ENCODE measurements at places on chromosomes 5 and 9.

- no peak for DNase-seq
These were observed 135.0 kb downstream of the SNCAIP start for GRCh38 chr5:122447072-122447471.

DNA sequence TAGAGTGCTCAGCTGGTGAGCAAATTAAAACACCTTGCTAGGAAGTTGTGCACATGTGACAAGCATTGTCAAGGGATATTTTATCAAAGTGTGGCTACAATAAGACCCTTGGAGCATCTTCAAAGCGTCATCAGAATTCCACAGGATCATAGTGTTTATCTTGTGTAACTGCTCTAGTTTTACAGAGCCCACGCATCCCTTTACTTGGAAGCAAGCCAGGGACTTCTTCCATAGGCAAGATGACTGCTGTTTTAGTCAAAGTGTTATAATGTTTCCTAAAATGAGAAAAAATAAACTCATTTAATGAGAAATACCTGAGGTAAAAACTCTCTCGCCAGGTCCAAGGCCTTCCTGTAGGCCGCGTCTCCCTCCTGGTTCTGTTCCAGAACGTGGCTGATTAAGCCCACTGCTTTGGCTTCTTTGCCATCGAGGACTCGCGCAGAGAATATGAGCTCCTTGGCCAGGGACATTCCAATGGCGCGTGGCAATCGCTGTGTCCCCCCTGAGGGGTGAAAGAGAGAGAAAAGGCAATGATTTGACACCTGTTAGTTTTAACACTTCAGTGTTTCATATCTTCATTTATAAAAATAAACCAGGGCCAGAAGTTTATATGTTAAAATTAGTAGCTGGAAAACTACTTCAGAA is 141.1 kb downstream of the AUH start:
- no peak for DNase-seq

DNA sequence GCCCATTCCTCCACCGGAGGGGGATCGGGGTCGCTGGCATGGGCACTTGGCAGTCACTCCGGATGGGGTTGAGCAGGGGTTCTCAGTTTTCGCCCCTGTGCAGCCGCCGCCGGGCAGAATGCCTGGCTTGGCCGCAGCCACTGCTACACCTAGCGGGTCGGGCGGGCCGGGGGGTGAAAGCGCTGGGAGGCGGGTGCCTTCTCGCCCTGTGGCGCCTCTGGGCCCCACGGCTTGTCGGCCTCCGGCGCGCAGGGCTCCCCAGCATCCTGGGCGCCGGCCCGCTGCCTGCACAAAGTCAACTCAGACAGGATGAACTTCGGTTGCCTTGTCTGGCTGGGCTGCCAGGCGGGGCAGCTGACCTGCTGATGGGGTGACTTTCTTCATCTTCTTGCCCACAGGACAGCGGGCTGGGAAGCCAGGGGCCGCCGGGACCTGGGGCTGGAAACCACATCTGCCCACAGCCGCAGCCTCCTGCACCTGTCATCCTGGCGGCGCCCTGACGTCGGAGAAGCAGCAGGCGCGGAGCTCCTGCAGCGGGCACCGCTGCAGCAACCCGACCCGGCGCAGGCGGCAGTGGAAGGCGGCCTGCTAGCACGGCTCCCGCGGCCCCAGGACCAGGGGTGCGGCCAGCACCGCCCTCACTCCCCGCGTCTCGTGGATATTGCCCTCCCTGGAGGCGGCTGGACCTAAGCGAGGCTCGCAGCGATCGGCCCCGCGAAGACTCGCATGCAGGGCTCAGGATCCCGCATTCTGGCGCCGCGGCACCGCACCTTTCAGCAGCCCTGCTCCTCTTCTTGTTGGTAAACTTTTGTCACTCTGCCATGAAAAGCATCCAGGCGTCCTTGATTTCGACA is 1.3 kb upstream of the ANKRD18A start:
- DNase-seq, result no peak

DNA sequence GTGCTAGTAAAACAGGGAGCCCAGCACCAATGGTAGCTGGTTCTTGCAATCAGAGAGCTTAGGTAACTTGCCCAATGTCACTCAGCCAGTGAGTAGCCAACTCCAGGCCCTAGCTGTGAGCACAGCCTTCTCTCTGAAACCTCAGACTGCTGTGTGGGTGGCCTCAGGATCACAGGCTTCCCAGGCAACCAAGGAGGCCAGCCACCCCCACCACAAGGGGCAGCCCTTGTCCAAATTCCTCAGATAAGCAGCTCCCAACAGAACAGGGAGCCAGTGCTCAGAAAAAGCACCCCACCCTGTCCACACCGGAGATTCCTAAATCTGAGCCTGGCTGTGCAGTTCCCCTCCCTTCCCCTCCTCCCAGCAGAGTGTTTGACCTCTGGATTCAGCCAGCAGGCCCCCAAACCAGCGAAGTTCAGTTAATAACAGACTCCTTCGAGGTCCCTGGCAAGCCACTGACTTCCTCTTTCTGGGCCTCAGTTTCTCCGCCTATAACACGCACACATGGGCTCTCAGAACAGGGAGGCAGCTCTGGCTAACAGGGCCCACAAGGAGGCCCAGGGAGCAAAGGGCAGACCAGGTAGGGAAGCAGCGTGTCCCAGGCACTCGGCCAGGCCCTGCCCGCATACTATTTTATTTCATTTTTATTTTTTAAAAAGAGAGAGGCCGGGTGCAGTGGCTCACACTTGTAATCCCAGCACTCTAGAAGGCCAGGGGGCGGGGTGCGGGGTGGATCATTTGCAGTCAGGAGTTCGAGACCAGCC is 2.7 kb downstream of the EEIG1 start:
- DNase-seq, result peak; percentile 53

GRCh38 chr5:150497274-150497988 is 10.5 kb upstream of the NDST1 start:
- no peak for DNase-seq

- DNase-seq, result no peak
These were observed 215.6 kb downstream of the EFNA5 start for GRCh38 chr5:107455111-107455544.

- DNase-seq, result no peak
These were observed 2171.9 kb upstream of the WWC1 start for GRCh38 chr5:166119506-166119905.

- DNase-seq, result no peak
These were observed 1850.9 kb upstream of the NUDT12 start for GRCh38 chr5:105413406-105413990.

DNA sequence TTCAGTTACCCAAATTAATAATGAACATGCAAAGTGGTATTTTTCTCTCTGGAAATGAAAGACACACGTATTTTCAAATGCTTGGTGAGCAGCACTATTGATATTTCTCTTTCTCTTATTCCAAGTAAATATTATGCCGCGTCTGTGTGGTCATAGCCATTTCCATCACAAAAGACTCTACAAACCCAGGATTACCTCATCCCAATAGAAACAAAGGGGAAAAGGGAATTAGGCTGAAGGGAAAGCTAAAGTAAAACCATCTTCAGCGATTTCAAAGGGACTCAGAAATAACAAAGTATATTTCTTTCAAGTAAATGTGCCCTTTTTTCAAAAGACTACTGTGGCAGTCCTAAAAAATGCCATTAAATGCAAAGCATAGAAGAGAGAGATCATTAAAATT is 62.0 kb upstream of the FST start:
- DNase-seq, result no peak

DNA sequence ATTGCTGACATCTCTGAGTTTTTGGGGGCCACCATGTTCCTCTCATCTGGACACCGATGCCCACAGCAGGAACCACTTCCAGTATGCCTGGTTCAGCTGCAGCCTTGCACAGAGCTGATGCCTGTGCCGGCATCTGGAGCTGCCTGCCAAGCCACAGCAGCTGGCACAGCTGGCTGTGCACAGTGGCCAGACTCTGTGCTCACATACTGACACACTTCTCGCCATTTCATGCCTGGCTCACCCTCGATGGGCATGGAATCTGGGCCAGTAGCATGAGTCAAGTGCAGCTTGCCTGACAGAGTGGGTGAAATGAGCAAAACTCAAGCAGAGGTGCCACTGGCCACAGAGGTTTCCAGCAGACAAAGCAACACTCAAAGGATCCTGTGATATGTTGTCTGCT is 863.4 kb downstream of the DNAH5 start:
- DNase-seq, result no peak

- DNase-seq, result no peak
These were observed 119.8 kb upstream of the CDH9 start for GRCh38 chr5:27158171-27158570.

GRCh38 chr5:171342362-171343111 is 33.5 kb downstream of the TLX3 start:
- peak; percentile 69 for DNase-seq

GRCh38 chr9:1231998-1232919 is 182.1 kb downstream of the DMRT2 start:
- DNase-seq, result peak; percentile 1

DNA sequence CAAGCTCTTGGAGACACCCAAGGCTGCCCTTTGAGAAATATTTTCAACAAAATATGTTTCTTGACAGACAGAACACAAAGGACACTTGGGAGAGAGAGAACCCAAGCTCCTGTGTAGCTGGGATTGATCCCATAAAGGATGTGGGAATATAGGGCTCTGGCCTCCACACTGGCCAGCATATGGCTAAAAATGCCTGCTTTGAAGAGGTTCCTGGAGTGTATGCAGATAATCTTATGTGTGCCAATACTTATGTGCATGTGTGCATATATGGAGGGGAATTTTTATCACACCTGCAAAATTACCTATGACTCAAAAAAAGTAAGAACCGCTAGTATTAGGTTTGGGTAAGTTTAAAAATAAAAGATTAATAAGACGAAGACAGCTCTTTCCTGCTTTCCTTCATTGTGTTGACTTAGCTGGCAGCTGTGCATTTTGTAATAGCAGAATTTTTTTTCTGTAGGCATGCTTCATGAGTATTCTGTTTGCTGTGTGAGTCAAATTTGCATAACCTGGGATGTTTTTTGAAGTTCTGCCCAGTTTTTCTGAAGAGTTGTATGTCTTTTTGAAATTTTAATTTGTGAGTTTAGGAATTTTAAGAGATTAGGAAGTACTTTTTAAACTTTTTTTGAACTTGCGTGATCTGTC is 42.6 kb downstream of the HACD4 start:
- DNase-seq, result peak; percentile 60

GRCh38 chr9:4774209-4774608 is 18.5 kb upstream of the RCL1 start:
- DNase-seq, result no peak

DNA sequence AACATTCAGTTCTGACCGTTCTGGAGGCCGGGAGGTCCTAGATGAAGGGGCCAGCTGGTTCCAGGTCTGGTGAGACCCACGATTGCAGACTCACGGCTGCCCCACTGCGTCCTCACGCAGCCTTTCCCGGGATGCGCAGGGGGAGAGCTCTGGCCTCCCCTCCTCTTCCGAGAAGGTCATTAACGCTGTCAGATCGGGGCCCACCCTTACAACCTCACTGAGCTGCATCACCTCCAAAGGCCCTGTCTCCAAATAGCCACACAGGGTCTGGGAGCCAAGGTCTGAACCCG is 66.6 kb upstream of the PPP1R26 start:
- no peak for DNase-seq

GRCh38 chr9:70987986-70988385 is 133.4 kb downstream of the TRPM3 start:
- no peak for DNase-seq

DNA sequence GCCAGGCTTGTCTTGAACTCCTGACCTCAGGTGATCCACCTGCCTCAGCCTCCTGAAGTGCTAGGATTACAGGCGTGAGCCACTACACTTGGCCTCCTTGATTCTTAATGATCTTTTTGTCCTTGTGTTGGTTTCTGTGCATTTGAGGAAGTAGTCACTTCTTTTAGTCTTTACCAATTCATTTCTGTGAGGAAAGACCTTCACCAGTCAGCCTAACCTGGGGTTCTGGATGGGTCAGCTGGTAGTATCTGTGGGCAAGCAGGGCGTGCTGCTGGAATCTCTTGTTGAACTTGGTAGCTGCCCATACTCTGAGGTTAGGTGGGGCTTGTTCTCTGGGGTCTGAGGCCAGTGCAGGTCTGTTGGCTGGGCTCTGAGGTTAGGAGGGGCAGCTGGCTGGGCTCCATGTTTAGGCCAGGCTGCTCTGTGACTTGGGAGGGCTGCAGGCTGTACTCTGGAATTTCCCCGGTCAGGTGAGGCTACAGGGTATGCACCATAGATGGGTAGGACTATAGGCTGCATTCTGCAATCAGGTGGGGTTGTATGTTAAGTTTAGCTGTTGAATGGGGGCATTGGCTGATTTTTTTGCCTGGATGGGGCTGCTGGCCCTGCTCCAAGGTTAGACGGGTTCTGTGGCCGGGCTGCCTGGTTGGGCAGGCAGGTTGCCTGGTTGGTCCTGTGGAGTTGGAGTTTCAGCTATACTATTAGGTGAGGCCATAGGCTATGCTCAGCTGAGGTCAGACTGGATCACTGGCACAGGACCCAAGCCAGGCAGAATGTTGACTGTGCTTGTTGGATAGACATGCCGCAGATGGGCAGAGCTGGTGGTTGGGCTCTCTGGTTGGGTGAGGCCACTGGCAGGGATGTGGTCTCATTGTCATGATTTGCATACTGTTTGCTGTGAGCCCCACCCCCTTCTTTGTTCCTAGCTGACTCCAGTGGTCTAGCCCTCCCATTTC is 19.2 kb downstream of the UBAP1 start:
- DNase-seq, result no peak

- no peak for DNase-seq
These were observed 90.8 kb upstream of the EGFLAM start for GRCh38 chr5:38167562-38167996.

- DNase-seq, result no peak
These were observed 15.4 kb upstream of the RFX3 start for GRCh38 chr9:3541206-3541605.

DNA sequence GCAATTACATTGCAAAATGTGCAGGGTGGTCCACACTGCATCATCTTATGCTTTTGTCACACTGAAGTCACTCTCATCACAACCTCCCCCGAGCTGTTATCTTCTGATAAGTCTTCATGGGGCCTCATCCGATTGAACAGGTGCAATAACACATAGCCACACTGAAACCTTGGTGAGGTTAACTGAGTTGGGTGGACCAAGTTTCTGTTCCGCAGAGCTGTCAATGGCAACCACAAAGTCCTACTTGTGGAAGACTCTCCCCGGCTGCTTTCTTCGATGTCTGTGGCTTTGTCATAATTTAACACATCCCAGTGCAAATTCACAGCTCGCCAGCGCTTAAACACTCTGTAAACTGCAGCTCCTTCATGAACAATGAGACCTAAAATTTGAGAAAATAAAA is 112.2 kb downstream of the MARCHF11 start:
- no peak for DNase-seq

DNA sequence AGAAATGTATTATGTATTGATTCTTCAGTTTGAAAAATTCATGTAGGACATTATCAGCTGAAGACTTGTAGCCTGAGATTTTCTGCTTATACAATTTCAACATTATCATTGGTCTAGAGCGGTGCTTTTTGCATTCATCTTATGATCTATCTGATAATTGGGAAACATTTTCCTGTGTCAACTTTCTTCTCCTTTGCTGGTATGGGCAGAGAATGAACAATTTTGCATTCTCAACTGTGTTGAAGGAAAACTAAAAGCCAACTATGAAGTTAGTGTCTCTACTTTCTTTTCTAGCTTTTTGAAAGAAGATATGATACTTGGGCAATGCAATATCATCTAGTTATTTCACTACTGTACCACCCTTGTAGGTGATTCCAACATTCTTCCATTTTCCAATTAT is 10.3 kb downstream of the ZFR start:
- peak; percentile 59 for DNase-seq
